Cardiac muscle cell (in vitro differentiated cells and primary cell): ENCODE measurements at places on chromosomes 11 and 22.

DNA sequence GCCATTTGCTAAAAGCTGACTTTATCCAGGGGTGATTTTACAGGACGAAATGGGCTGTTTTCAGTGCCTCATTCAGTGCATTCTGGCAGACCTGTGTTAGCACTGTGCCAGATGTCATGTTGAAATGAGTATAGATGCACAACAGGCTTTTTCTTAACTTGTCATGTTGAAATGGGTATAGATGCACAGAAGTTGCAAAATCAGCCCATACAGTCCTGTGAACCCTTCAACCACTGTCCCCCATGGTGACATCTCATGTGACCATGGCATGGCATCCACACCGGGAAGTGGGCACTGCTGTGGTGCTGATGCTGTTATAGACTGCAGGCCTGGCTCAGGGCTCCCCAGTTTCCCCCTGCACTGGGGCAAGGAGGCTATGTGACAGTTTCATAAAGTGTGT, 2.5 kb downstream of the TALDO1 start:
- no peak for DNase-seq

DNA sequence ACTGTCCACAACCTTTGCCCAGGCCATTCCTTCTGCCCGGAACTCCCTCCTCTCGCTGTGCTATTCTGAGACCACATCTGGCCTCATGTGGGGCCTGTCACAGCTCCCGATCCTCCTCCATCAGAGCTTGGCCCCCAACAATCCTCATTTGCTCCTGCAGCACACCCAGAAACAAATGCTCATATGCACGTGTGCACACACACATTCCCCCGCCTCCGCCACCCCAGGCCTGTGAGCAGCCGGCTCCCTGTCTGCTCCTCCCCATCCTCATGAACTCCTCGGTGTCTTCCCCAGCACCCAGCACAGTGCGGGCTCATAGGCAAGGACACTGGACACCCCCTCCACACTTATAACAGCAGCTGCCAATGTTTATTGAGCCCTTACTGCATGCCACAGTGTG, 29.7 kb upstream of the PICK1 start:
- no peak for DNase-seq

GRCh38 chr11:2467695-2468055, 22.9 kb downstream of the KCNQ1 start:
- no peak for DNase-seq

DNA sequence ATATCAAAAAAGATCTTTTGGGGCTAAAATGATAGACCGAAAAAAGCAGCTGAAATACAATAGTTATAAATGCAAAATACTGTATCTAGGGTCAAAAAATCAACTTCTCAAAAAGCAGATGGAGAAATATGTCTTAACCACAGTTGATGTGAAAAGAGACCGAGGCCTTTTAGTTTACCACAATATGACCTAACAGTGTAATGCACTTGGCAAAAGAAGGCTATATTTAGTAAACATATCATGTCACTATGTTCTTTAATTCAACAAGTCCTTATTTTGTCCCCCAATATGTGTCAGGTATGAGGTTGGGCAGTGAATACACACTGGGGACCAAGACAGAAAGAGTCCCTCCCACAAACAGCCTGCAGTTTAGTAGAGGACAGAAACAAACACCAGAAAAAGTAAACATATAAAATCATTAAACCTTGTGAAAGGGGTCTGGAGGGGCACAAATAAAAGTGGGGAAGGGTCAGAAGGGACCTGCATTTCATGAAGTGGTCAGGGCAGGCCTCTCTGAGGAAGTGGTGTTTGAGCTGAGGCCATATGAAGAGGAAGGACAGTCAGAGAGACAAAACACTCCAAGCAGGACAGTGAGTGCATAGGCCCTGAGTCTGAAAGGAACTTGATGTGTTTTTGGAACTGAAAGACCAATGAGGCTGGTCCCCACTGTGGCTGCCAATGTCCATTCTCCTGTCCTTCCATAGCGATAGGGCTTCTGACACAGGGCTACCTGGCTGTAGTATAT, 53.4 kb downstream of the LIF start:
- DNase-seq = no peak

- no peak for DNase-seq
Observed at GRCh38 chr11:66183494-66184048, 84.9 kb upstream of the RAB1B start.

DNA sequence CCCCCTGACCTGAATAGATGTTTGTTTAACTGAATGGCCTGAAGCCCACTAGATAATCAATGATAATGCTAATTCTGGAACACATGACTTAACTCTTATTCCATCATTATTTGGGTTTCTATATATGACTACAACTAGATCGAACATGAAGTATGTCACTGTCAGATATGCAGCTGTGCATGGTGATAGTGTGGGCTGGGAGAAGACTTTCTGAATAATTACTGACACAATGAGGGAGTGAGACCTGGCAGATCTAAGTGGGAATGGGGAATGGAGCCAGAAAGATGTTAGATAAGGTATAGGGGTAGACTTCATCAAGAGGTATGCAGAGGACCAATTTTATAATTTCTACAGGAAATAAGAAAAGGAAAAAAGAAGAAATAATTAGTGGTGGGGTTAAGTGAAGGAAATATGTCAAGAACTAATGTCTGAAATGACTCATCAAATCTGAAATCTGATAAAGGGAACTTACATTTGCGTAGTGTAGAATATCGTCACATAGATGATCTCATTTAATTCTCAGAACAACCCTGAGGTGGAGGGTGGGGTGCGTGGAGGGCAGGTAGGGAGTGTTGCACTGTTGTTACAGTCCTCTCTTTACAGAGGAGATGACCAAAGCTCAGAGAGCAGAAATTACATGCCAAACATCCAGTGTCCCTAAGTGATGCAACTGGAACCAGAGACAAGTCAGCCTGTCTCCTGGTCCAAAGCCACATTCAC, 68.2 kb upstream of the EED start:
- peak; percentile 43 for DNase-seq

DNA sequence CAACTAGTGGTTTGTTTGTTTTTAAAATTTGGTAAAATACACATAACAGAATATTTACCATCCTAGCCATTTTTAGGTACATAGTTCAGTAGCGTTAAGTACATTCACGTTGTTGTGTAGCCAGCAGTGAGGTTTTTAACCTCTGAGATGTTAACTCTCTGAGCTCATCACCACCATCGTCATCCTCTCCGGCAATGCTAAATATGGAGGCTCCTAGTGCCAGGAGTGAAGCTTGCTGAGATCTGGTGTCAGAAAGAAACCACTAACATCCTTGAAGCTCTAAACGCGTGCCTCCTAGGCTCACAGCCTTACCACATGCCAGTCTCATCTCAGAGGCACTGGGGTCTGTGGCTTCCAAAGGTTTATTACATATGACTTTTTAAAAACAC, 330.2 kb upstream of the B3GAT1 start:
- peak; percentile 19 for DNase-seq

- no peak for DNase-seq
Observed at GRCh38 chr11:129702410-129703398, 112.9 kb upstream of the TMEM45B start.

GRCh38 chr11:2149864-2150847, 10.9 kb downstream of the INS start:
- peak; percentile 71 for DNase-seq

DNA sequence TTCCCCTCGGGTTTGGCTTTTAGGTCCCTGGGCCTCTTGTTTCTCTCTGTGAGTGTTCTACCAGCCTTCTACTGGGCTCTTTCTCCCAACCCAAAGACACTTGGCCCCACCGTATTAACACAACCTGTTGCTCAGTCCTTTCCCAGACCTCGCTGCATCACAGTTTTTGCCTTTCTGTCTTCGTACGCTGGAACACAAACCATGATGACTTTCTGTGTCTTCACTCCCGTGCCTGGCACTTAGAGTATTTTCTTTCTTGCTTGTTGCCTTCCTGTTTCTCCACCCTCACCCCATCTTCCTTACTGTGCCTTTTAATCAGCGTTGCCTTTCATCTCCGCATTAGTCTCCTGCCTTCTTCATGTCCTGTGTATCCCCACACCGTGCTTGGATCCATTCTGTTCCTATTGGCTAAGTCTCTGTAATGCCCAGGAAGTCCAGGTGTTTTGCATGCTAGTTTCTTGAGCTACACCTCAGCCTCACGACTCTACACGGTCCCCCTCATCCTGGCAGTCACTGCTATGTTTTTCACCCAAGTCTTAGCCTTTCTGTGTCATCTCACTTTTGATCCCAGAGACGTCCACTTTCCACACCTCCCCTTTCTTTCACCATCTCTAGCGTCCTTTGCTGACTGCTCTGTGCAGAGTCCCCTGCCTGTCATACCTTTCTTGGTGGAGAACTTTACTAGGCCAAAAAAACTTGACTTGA, 1.6 kb downstream of the MARK2 start:
- no peak for DNase-seq

GRCh38 chr11:127859941-127860354, 727.4 kb downstream of the ETS1 start:
- DNase-seq = no peak

GRCh38 chr11:86118253-86118652, 49.4 kb upstream of the PICALM start:
- DNase-seq = no peak

DNA sequence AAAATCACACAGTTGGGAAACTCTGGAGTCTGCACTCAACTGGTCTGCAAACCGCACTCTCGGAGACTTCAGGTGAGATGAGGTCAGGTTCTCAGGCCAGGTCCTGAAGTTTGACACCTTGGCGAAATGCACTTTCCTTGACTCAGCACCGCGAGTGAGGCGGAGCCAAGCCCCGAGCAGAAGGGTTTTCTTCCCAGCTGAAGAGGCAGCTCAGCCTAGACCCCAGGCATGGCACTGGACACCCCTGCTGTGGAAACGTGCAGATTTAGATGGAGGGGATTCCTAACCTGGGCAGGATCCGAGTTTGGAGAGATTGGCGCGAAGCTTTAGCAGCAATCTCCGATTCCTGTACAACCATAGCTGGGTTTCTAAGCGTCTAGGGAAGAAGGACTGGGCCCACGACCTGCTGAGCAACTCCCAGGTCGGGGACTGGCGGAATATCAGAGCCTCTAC, 835 bp upstream of the MYOD1 start:
- DNase-seq = no peak
